ENCODE measurements at places on chromosomes 6 and 20.

- H3K27me3 ChIP-seq, result no peaks in the 10 kb centered on the region
- no peaks in the 10 kb centered on the region for H3K4me1 ChIP-seq
- no peak for DNase-seq
- no peak overlapping the region for H3K4me3 ChIP-seq
- no peak overlapping the region for H3K27ac ChIP-seq
These were observed 438.1 kb downstream of the HACE1 start for GRCh38 chr6:104421650-104422049.

- H3K4me3 ChIP-seq, result no peak overlapping the region
- H3K27me3 ChIP-seq, result no peaks in the 10 kb centered on the region
- peaks cover 24% of the 10 kb centered on the region for H3K4me1 ChIP-seq
- no peak overlapping the region for H3K27ac ChIP-seq
- no peak for DNase-seq
These were observed 26.0 kb downstream of the PTPRA start for GRCh38 chr20:2899243-2899642.

- peak; percentile 66 for DNase-seq
- peak overlapping the region; percentile 87 for H3K4me3 ChIP-seq
- peaks cover 40% of the 10 kb centered on the region for H3K4me1 ChIP-seq
- H3K27ac ChIP-seq, result peak overlapping the region; percentile 99
These were observed 117.2 kb upstream of the BACH2 start for GRCh38 chr6:90413867-90414266.

- no peak overlapping the region for H3K4me3 ChIP-seq
- DNase-seq, result no peak
- H3K27me3 ChIP-seq, result no peaks in the 10 kb centered on the region
- H3K4me1 ChIP-seq, result no peaks in the 10 kb centered on the region
These were observed 489.5 kb upstream of the CITED2 start for GRCh38 chr6:139863964-139864363.

- no peaks in the 10 kb centered on the region for H3K27me3 ChIP-seq
- H3K4me3 ChIP-seq, result no peak overlapping the region
- peaks cover 8% of the 10 kb centered on the region for H3K36me3 ChIP-seq
These were observed 91.2 kb upstream of the TMEM181 start for GRCh38 chr6:158468666-158469065.
